ENCODE measurements at places on chromosomes 16 and 17.

DNA sequence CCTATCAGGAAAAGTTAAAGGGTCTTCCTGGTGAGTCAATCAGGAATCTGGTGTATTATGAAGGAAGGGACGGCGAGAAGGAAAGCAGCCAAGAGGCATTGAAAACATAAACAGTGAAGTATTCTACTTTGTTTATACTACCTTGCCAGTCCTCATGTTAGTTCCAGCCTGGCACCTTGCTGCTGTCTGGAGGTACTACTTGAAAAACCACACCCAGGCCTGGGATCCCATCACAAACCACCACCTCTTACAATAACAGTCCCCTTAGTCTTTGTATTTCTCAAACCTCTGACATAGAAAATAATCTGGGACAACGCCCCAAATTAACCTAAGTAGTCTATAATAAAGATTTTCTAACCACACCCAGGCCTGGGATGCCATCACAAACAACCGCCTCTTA is 676.7 kb upstream of the SOX9 start:
- DNase-seq = no peak

DNA sequence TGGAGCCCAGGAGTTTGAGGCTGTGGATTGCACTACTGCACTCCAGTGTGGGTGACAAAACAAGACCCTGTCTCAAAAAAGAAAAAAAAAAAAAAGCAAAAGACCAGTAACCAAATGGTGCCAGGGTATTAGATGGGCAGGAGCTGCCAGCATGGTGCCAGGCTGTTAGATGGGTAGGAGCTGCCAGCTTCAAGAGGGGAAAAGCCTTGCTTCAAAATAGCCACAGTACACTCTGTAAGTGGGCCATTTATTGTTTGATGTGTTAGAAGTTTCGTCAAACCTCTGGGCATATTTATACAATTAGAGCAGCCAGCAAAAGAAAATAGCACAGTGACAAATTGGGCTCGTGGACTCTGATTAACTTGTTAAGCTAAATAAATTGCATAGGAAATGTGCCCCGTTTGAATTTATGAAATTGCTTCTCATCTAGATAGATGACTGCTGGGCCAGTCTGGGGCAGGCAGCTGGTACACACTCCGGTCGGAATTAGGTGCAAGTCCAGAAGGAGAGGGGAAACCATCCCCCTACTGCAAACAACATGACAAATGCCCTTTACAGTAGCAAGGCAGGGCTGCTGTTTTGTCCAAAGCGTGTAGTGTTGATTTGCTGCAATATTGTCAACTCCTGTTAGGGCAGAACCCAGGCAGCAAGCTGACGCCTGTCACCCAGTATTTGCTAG is 126.3 kb upstream of the IRX3 start:
- no peak for DNase-seq

- DNase-seq = no peak
These were observed 35.4 kb upstream of the TMC5 start for GRCh38 chr16:19382084-19382801.

GRCh38 chr16:89388536-89388935 is 101.8 kb downstream of the ANKRD11 start:
- no peak for DNase-seq

- DNase-seq = no peak
These were observed 1.2 kb downstream of the SRRM2 start for GRCh38 chr16:2753733-2754020.

GRCh38 chr16:35306915-35307314 is 1847.5 kb downstream of the TP53TG3F start:
- no peak for DNase-seq

- DNase-seq = no peak
These were observed 289.6 kb upstream of the ERCC4 start for GRCh38 chr16:13630374-13630773.

GRCh38 chr16:53741546-53741945 is 37.6 kb downstream of the FTO start:
- DNase-seq = no peak

GRCh38 chr17:31008374-31009041 is 37.7 kb downstream of the RNF135 start:
- no peak for DNase-seq

- no peak for DNase-seq
These were observed 540 bp downstream of the MFSD11 start for GRCh38 chr17:76738468-76738850.

GRCh38 chr16:58459344-58460218 is 40.4 kb upstream of the NDRG4 start:
- peak; percentile 56 for DNase-seq

DNA sequence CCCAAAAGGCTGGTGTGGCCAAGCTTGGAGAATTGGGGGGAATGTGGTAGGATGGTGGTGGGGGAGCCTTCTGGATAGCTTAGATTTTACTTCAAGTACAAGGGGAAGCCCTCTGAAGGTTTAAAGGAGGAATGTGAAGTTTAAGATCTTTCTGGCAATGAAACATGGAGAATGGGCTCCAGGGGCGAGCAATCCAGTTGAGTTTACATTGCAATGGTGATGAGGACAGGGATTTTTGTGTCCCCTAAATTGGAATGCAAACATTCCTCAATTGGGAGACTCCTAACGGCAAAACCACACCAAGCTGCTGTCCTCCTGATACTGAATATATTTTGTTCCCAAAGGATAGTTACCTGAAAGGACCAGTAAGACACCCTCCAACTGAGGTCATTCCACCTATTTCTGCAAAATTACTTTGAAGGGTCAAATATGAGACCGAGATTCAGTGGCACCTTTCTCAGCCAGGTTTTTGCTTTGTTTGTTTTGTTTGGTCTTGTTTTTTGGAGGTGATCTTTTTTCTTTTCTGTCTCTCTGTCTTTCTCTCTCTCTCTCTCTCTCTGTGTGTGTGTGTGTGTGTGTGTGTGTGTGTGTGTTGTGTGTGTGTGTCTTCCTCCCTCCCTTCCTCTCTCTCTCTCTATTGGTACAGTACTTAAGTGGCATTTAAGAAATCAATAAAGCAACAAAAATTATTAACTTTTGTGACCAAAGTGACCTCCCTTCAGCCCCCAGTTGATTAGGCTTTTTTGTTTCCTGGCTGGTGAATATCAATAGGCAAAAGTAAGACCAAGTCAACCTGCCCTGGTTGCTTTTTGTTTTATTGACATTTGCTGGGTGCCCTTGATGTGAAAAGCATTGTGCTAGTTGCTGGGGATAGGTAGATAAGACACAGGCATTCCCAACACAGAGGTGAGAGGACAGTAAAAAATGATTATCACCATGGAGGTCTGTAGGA is 16.4 kb upstream of the TAT start:
- DNase-seq = no peak

DNA sequence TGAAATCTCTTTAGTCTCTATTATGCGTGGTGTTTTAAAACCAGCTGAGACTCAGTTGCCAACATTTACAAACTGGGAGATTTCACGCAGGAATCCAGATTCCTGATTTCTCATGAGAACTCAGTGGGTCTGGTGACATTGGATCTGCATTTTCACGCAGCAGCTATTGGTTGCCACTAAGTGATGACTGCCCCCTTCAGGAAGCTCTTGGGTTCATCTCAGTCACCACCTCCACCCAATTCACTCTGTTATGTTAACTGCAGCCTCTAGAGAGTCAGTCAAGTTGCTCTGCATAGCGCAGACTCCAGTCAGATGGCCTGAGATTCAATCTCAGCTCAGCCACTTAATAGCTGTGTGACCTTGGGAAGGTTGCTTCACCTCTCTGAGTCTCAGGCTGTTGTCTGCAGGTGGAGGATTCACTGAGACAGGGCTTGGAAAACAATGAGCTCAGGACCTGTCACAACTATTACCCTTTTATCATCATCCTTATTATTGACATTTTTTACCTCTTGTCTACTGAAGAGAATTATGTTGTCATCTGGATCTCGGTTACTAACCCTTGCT is 6.4 kb downstream of the SHISA9 start:
- no peak for DNase-seq

DNA sequence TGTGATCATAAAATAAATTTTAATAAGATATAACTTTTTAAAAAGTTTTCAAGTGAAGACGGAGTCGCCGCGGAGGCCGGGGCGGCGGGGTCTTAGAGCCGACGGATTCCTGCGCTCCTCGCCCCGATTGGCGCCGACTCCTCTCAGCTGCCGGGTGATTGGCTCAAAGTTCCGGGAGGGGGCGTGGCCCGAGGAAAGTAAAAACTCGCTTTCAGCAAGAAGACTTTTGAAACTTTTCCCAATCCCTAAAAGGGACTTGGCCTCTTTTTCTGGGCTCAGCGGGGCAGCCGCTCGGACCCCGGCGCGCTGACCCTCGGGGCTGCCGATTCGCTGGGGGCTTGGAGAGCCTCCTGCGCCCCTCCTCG is at the start of gene FOXC2:
Gene FOXC2, plus strand, starts transcription at position 229 of the 365 bp plus-strand sequence. CDS start 507 bp downstream, outside the sequence.
- no peak for DNase-seq

DNA sequence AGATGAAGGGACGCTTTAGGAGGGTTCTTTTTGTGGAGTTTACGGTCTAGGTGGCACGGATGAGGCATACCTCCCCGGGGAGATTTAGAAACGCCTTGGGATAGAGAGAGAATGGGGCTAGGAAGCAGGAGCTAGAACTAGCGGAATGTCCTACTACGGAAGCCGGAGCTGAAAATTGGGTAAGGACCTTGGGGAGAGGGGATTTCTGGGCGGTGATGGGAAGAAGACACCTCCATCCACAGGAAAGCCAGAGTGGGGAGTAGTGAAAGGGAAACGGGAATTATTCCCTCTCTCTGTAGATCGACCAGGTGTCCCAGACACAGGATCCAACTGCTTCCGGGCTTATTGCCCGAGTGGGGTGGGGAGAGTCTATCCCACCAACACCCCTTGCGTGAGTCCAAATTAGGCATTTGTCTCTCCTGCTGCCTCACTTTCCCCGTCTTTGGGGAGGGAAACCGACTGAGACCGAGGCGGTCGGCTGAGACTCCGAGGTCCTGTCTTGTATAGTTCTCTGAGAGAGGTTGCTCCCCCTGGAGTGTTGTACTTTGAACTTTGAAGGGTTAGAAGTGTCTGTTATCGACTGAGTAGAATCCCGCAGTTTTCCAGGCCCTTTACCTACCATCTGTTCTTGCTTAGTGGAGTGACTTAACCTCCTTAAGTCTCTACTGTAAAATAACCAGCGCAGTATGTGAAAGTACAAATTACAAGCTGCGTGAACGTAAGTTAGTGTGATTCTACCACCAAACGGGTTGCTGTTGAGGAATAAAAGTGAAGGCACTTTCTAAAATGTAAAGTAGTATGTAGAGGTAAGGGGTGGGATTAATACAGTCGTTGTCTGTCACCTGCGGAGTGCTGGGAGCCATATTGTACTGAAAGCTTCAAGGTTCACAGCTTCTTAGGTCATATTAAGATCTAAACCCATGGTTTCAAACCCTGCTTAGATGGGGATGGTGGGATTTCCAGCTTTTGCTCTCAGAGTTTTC is 1.0 kb downstream of the RSPRY1 start:
- no peak for DNase-seq

DNA sequence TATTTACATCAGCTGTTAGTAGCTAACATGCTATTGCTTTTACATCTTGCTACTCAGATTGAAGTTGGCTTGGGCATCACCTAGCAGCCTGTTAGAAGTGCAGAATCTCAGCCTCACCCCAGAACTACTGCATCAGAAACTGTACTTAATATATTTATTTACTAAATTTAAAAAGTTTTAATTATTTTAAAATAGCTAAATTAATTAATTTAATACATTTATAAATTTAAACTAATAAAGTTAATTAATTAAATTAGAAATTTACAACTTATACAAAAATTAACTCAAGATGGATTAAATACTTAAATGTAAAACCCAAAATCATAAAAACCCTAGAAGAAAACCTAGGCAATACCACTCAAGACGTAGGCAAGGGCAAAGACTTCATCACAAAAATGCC is 38.9 kb upstream of the GNA13 start:
- no peak for DNase-seq

GRCh38 chr16:86145669-86146068 is 246.7 kb downstream of the IRF8 start:
- no peak for DNase-seq

DNA sequence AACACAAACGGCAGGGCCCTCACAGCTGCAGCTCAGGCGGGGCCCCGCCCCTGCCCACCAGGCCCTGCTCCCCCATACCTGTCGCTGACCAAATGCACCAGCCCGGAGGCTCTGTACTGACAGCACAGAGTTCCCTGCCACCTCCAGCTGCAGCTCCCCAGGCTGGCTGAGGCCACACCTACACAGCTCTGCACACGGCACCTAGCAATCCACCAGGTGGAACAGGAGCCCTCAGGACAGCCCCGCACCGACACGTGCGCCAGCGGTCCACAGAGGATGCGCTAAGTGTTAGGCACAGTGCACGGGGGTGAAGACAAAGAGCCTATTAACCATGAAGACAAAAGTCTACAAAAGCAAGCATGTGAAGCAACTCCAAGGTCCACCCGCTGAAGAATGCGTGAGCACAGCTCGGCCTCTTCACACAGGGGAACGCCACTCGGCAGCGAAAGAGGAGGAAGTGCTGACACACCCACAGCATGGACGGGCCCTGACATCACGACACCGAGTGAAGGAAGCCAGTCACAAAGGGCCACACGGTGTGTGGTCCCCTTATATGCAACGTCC is 5.4 kb downstream of the ZCCHC14 start:
- no peak for DNase-seq

DNA sequence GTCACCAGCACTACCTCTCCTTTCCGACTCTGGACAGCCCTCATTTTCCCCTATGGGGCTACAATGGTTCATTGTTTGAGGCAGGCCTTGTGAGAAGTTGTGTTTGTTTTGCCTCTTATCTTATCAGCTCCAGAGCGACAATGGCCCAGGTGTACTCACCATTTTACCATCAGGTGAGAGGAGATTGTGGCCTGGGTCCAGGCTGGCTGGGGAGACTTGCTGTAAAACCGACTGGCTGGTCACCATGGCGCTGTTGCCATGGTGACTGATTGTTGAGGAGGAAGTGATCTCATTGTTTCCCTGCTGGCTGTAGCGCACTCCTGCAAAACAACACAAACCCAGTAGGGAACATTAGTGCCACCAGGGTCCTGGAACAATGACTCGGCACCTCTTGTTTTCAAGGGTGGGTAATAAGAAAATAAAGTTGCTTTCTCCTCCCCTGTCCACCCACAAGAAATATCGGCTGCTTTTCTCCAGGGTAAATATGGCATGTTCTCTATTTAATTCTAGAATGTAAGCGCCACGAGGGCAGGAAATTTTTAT is 34.4 kb downstream of the HNF1B start:
- no peak for DNase-seq

GRCh38 chr16:675884-676564 is 553 bp downstream of the RHBDL1 start:
- DNase-seq = no peak

DNA sequence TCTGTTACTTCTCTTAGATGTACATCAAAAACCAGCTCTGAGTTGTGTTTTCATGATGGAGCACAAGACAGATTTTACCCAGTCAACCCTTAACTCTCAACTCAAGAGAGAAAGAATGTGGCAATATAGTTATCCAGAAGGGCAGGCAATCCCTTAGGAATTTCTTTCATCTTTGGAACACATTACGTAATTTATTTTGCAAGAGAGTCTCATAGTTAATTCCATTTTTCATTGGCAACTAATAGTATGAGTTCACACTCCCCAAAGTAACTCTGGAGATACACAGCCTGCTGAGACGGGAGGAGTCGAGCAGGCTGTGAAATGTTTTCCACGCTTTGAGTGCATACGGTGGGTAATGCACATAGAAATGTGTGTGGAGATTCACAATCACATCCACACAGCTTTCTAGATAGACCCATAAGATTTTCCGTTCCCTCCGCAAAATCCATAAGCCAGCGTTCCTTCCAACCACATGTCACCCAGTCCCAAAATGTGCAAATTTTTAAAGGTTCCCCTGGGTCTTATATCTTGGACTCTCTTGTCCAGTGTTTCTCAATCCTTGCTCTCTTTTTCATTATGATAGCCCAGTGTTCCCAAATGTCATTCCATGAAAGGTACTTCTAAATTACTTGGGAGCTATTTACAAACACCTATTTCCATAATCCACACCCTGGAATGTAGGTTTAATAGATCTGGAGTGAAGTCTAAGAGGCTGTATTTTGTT is 8.4 kb upstream of the CDRT4 start:
- peak; percentile 38 for DNase-seq
